ENCODE measurements at places on chromosomes 16 and 17.

GRCh38 chr17:60455378-60455777, 33.1 kb downstream of the CHCT1 start:
- DNase-seq, result no peak

- DNase-seq, result no peak
Observed at GRCh38 chr16:28183930-28184329, 27.8 kb downstream of the XPO6 start.

DNA sequence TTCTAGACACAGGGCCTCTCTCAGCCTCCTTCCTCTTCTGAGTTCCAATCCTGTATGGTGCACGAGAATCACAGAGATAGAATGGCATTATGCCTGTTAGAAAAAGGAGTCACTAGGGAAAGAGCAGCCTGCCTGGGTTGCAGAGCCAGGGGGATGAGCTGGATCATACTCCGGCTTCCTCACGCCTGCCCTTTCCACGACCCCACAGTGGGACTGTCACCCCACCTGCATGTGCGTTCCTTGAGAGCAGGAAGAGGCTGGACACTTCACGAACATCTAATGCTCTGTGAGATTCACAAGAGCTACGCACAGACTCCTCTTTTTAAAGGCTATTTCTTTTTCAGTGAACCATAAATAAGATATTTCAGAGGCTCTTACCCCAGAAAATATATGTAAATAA, 54.8 kb downstream of the N4BP1 start:
- DNase-seq, result no peak

- DNase-seq, result no peak
Observed at GRCh38 chr16:68257251-68257905, 6.9 kb upstream of the SLC7A6 start.

- DNase-seq, result no peak
Observed at GRCh38 chr16:59878999-59879398, 1144.9 kb upstream of the GOT2 start.

DNA sequence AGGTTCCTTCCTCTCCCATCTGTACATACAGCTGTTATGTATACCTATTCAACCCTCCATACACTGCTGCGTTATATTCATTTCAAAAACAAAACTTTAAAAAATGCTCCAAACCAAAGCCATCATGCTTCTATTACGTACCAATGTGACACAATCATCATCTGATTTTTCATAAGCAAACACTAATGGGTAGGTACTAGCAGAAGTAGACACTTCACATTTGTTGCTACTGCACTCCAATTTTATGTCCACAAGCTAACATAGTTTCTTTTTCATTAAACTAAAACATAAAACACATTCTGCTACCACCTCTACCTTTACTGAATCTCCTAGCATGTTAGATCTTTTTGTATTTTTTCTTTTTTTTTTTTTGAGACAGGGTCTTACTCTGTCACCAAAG, 57.5 kb downstream of the PARN start:
- DNase-seq, result no peak

- DNase-seq, result no peak
Observed at GRCh38 chr17:1053661-1054360, 56.9 kb downstream of the TIMM22 start.

GRCh38 chr17:78421534-78422266, 43.3 kb downstream of the PGS1 start:
- peak; percentile 74 for DNase-seq

DNA sequence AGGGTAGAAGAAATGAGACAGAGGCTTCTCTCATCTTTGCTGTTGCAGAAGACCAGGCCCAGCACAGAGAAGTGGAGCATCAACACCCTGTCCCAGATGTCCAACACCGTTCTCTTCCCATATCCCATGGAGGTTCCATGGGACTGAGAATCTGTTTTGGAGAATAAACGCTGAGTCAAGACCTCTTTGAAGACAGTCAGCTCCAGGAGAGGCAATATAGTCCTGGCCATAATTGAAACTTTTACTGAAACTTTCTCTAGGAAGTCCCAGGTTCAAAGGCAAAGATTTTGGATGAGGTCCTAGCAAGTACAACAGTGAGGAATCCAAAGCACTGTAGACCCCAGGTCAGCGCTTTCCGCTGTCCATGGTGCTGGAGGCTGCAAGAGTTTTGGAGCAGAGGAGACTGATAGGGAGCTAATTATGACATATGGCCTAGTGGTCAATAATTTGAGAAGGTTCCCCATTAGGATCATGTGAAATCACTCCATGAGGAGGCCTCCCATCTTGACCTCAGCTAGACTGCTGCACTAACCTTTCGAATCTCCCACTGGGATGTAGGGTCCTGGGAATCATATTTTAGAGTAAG, 36.0 kb downstream of the OSBPL7 start:
- no peak for DNase-seq

DNA sequence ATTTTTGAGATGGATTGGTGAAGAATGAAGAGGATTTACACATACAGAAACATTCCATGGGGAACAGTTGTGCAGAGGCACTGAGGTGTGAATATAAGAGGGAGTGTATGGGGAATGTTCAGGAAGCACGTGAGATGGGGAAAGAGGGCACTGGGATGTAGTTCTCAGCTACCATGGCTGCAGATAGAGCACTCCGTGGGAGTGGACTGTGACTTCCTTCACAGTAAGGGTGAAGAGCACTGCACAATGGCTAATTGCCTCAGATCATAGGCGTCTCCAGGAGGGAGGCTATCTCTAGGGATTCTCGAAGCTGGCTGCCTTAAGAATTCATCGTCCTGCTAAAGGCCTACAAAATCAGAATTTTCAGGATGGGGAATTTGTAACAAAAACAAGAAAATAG, 7.0 kb downstream of the YPEL2 start:
- no peak for DNase-seq

DNA sequence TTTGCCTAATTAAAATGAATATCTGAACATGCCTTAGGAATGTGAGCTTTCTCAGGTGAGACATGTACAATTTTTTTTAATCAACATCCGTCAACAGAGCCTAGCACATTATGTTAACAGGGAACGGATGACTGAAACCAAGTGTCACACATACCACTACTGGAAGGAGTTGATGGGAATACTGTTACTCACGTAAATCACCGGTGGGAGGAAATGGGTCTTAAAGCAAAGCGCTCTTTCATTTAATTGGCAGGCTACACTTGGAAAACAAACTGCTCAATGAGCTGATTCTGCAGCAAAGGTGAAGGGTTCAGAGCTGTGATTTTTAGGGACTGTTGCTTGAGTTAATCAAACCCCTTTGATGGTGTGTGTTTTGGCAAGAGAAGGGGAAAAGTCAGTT, 4.8 kb downstream of the CPPED1 start:
- no peak for DNase-seq

DNA sequence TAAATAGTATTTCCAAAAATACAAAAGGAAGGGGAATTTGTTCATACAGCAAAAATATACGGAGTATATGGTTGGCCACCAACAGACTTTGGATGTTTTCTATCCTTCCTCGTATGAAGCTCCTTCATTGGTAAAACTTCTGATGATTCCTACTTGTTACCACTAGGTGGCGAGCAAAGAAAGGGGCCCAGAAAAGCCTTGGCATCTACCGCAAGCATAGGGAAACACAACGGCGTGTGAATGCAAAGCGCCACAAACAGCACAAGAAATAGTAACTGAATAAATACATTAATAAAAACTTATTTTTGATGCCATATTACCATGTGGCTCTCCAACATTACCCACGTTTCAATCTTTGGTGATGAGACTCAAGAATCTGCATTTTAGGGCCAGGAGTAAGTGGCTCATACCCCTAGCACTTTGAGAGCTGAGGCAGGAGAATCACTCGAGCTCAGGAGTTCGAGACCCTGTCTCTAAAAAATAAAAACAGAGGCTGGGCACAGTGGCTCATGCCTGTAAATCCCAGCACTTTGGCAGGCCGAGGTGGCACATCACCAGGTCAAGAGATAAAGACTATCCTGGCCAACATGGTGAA, 34.5 kb downstream of the YWHAE start:
- DNase-seq, result peak; percentile 64

- DNase-seq, result no peak
Observed at GRCh38 chr17:72715906-72716572, 376.4 kb downstream of the SLC39A11 start.

DNA sequence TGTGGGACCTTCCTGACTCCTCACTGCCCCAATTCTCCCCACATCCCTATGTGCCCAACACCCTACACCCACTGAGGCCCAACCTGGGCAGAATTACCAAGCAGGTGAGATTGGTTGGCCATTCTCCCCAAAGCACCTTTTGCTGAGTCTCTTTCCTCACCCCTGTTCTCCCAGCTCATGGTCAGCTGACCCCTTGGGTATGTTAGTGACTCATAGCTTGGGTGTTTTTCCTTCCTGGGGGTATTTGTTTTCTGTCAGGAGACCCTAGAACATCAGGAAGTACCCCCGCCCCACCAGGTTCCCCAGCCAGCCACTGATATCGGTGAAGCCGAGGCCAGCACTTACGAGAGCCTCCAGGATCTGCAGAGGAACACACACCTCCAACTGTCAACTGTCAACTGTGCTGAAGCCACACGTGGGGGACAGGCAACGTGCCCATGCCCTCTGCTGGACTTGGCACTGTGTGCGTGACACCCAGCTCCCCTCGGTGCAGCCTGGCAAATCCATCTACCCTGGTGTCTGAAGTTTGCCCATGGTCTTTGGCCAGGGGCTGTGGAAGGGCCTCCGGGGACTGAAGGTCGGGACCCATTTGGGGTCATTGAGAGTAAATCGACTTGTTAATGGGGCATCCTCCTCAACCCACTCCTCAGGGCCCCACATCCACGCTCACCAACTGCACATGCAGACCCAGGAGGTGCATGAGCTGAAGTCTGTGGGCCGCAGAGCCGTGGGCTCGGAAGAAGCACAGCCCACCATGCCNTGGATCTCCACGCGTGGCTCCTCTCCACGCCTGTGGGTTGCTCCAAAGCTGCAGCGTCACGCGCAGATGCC, 53.1 kb downstream of the METRNL start:
- DNase-seq, result no peak

GRCh38 chr16:9679213-9679767, 502.9 kb downstream of the GRIN2A start:
- DNase-seq, result no peak

DNA sequence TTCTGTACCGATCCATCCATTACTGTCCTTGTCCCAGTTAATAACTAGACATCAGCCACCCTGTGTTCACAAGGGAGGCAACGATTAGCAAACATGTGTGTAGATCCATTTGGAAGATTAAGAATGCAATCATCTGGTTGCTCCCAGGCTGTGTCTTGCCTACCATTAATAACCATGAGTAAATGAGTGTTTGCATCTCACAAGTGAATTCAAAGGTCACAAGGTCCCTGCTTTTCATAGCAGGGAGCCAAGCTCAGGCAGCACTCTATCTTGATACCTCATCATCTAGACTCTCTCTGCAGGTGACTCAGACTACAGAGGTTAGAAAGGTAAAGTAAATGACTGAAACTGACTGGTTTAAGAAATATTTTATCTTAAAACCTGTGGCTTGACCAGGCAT, 25.3 kb downstream of the VWA3A start:
- DNase-seq, result no peak

- DNase-seq, result no peak
Observed at GRCh38 chr17:15341385-15341849, at the start of gene TEKT3. Gene TEKT3, minus strand, starts transcription at chr17:15341597. Its CDS starts 10,012 bp downstream, at chr17:15331585.

DNA sequence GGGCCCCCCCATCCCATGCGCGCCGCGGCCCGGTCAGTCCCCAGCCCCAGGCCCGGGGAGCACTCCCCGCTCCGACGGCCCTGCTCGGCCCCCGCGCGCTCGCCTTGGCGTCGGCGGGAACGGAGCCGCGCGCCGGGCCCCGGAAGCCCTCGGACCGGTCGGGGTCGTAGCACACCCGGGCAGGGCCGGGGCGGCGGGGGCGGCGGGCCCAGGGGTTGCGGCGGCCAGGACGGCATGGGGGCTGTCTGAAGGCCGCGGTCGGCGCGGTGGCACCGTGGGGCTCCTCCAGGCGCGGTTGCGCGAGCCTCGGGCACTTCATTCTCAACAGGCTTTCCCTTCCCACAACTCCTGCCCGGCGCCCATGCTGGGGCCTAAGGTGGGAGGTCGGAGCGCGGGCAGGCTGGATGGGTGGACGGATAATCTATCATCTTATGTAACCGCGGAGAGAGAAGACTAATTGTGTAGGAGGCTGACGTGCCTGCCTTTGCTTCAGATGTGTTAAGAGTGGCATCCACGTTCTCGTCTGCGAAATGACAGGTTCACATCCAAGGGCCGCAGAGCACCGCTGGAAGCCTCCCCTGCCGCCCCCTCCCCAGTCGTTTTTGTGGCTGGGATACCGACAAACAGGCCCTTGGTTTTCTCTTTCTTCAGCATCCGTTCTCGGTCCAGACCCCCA, 708 bp downstream of the BAIAP2 start:
- DNase-seq, result no peak

DNA sequence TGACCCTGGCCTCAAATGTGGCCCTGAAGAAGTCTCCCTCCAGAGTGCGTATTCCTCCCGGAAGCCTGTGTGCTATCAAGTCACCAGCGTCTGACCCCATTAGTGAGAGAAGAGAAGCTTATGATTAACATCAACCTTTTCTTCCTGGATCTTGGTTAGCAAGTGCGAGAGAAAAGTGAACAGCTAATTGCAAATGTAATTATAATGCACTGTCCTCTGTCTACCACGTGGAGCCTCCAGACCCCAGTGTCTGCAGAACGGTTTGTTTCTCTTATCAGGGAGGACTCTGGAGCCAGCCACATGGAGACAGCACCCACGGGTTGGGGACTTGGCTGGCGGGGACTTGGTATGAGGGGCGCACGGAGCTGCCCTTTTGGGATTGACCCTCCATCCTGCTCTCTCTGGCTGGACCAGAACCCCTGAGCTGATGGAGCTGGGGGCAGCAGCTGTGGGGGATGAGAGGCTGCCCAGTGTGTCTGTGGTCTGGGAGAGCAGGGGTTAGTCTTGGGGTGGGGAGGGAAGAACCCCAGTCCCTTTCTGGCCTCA, 5.7 kb upstream of the TAC4 start:
- no peak for DNase-seq

GRCh38 chr17:29709866-29710519, 87.3 kb upstream of the CORO6 start:
- no peak for DNase-seq

GRCh38 chr17:13735444-13735843, 133.7 kb upstream of the HS3ST3A1 start:
- no peak for DNase-seq

GRCh38 chr17:263773-264172, 82.3 kb upstream of the DOC2B start:
- no peak for DNase-seq

- no peak for DNase-seq
Observed at GRCh38 chr17:64250233-64250835, 12.7 kb downstream of the TEX2 start.

GRCh38 chr17:45752246-45752645, 31.9 kb upstream of the CRHR1 start:
- no peak for DNase-seq

GRCh38 chr16:67857547-67858233, 10.2 kb upstream of the CENPT start:
- peak; percentile 60 for DNase-seq

Measured in NCI-H2081 (cell line).